Fibroblast of skin of right biceps (primary cell): ENCODE measurements at places on chromosomes 12 and 14.

- peak; percentile 1 for DNase-seq
Observed at GRCh38 chr12:30533558-30534265, 162.0 kb downstream of the IPO8 start.

DNA sequence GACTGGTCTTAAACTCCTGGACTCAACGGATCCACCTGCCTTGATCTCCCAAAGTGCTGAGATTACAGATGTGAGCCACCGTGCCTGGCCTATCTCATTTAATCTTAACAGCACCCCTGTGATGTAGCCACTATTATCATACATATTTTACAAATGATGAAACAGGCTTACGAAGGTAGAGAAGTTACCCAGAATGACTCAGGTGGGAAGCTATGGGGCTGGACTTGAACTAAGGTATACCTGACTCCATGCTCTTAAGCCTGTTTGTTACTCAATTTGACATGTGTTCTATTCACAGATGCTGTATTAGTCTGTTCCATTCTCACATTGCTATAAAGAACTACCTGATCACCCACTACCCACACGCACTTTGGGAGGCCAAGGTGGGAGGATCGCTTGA lies 36.8 kb upstream of the TMPO start:
- no peak for DNase-seq

- DNase-seq = peak; percentile 89
Observed at GRCh38 chr12:56448860-56449621, at the start of gene TIMELESS. Gene TIMELESS (minus strand): TSS chr12:56449426. CDS start chr12:56434170, 15,256 bp downstream.

DNA sequence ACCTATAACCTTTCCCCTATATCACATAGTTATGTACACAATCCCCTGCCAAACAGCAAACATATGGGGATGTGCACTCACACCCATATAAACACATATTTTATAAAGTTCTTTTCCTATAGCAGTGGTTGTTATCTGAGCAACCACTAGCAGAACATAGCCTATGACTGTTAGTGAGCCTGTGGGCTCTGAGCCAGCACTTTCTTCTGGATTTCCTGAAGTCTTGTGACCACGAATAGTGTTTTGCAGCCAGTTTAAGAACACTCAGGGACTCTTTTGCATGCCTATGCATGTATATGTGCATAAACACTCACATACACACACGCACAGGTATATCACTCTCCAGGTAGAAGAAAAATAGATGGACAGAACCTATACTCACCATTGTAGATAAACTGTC lies 17.1 kb downstream of the TESPA1 start:
- no peak for DNase-seq

DNA sequence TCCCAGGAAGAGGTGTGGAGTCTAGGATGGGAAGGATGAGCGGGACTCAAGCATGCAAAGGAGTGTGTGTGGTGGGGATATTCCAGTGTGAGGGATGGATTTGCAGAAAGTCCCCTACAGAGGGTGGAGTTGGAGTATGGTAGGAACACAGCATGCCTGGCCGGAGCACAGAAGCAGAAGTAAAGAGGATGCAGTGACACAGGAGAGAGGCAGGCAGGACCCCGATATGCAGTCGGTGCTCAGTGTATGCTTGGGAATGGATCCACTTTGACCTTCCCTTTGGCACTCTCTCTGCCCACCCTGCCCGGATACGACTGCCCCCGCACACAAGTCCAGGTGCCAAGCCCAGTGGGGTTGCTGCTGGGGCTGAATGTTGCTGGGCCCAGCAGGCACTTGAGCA lies 21.3 kb downstream of the WSCD2 start:
- DNase-seq = no peak

DNA sequence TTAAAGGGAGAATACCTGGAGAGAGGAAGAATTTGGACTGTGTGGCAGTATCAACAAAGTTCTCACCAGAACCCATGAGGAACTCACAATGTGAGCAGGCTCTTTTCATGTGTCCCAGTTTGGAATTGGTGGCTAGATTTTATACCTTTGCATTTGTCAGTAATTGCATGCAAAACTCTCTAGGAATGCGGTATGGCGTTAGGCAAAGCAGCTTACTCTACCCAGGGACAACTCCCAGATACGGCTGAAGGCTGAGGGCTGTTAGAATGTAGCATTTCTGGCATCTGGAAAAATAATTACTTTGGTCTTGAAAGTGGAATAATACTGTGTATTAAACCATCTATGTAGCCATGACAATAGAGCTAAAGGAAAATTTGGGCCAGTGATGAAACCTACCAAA lies 635.5 kb downstream of the SLC16A7 start:
- peak; percentile 17 for DNase-seq

DNA sequence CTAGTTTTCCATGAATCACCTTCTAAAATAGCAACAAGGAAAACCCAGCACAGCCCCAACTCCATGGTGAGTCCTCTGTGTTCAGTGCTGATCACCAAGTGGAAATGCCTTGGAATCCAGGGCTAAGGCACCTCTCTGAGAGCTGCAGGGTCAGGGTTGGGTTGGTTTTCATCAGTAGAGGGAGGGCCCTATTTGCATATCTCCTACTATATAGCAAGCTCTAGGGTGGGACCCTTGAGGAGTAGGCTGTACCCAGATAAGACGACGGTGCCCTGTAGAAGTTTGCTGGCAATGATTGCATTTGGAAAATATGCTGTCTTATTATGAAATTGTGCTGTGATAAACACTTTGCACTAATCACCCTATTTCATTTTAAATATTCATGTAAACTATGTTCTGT lies 1011.8 kb downstream of the TMEM121 start:
- DNase-seq = no peak

DNA sequence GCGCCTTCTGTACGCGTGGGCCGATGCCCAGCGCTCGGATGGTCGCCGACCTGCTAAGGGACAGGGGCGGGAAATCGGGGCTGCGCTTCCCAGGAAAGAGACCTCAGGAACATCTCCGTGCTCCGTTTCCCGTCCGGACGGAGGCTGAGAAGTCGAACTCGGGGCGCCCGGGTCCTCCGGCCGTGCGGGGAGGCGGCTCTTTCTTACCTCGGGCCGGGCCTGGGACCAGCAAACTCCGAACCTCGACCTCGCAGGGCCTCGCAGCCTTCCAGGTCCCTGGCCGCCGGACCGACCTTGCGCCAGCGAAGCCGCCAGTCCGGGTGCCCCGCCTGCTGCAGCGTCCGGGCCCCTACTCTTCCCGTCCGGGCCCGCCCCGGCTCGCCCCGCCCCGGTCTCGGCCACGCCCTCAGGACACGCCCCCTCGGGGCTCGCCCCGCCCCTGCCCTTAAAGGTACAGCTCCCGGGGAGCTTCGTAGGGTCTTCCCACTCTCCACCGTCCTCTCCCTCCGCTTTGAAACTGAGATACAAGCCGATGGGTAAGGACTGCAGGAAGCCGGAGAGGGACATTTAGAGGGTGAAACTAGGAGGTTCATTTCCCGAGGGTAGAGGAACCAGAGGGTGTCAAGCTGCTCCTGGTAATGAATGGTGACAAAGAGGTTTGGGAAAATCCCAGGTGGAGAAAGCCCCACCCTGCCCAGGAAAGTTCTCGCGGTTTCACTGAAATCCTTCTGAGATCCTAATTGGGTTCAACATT lies at the start of gene SLC8B1:
Gene SLC8B1, minus strand, starts transcription at position 324 of the 754 bp plus-strand sequence. CDS start 2,231 bp downstream, outside the sequence.
- DNase-seq = peak; percentile 74

- no peak for DNase-seq
Observed at GRCh38 chr12:64389154-64389553, 1.4 kb downstream of the C12orf56 start.
